MM.1S (cell line): ENCODE measurements at places on chromosomes 11 and 22.
A peak's percentile ranks its signal among the peaks of the same experiment; 100 is the strongest.

GRCh38 chr11:76263657-76264056 is 57.4 kb upstream of the WNT11 start:
- DNase-seq, result no peak

GRCh38 chr11:8598506-8598905 is 4.5 kb upstream of the STK33 start:
- DNase-seq, result no peak

DNA sequence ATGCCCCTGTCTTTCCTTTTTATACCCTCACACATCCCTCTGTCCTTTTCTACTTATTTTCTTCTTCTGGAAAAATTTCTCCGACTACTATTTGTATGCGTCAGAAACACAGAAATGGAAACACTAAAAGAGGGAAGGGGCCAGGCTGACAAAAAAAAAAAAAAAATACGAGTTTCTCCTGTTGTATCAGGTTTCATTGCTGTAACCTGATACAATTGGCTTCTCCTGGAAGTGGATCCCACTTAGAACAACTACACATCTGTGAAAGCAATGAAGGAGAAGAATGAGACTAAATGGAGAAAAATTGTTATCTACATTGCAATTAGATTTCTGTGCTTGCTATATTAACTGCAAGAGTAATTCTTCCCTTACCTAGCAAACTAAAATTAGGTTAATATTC is 393.9 kb downstream of the GUCY1A2 start:
- DNase-seq, result no peak

DNA sequence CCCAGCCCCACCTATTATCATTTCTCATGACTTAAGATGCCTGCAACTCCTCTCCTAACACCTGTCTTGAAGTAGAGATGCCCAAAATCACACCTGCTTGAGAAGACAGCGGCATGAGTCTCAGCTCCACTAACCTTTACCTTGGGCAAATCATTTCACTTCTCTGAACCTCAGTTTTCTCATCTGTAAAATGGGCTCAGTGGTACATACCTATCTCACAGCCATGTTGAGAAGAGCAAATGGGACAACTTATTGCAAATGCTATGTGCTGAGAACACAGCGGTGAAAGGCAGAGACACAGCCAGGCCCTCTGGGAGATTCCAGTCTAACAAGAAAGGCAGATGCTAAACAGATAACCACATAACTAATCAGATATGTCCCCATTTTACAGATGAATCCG is 7.8 kb downstream of the TST start:
- no peak for DNase-seq

- peak; percentile 81 for DNase-seq
These were observed 2.7 kb upstream of the KRTAP5-6 start for GRCh38 chr11:1694064-1694845.

GRCh38 chr11:35077709-35078469 is 61.1 kb upstream of the CD44 start:
- DNase-seq, result peak; percentile 53

GRCh38 chr22:27625769-27626674 is 175.5 kb downstream of the MN1 start:
- no peak for DNase-seq

DNA sequence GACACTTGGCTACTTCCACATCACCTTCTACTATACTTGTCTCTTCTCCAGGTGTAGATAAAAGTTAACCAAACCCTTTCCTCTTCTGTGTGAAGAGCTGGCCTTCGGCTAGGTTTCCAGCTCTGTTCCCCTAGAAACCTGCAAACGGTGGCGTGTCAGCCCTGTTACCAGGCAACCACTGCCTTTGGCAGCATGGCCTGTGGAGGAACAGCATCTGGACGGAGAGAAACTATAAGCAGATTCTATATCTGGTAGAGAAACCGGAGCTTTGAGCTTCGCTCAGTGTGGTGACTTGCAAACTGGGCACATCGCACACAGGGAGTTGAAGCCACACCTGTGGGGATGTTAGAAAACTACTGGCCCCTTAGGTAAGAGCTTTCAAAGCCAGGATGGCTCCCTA is 35.9 kb downstream of the ARAP1 start:
- peak; percentile 91 for DNase-seq

DNA sequence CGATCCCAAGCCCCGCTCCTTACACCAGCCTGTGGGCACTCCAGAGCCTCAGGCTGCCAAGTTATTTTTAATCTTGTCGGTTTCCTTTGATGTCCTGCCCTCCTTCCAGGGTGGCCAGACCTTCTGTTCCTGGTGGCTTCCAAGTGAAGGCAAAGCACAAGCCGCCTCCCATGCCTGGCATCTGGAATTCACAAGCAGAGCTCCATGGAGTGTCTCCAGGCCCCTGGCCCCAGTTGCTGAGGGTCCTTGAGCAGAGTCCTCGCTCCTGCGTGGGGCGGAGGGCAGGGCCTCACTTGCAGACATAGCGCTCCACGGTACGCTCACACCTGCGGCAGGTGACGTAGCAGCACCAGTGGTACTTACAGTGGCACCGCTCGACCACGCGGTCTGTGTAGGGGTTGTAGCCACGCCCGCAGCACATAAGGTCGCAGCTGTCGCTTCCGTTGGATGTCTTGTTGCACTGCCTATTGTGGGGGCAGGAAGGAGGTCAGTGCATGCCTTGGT is 19.5 kb downstream of the WNT11 start:
- no peak for DNase-seq
